ENCODE measurements at places on chromosomes 3 and 15. TPM values are rescaled to one million over a fixed set of nuclear protein-coding genes. Genes with fewer than 3 reads are reported as not detected.

The IQCF5 gene
- not detected for total RNA-seq

The ZNF620 gene
- 6.7 TPM for total RNA-seq

The ESYT3 gene
- 2.5 TPM for total RNA-seq

- DNase-seq = no peak
Measured at GRCh38 chr3:156098437-156099035, 21.8 kb upstream of the KCNAB1 start.

GRCh38 chr3:145952536-145952935 is 208.4 kb downstream of the PLOD2 start:
- DNase-seq = no peak

The CSTA gene
- total RNA-seq = not detected

DNA sequence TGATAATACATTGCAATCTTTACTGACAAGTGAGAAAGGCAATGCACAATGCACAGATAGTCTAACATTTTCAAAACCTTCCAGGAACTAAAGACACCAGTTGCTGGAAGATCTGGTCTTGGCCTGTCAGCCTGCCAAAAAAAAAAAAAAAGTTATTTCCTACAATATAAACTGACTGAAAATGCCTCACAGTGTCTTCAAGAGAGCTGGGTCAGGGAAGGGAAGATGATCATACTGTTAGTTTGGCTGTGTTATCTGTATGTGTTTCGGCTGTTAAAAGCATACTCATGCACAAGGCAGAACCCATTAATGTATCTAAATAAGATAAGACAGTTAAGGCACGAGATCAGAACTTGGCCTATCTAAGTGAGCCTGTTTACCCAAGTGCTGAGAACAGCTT is 673.4 kb downstream of the MECOM start:
- no peak for DNase-seq

The CA12 gene
- 22.1 TPM for total RNA-seq

- no peak for DNase-seq
Measured at GRCh38 chr15:81413851-81414250, 39.8 kb upstream of the TMC3 start.

DNA sequence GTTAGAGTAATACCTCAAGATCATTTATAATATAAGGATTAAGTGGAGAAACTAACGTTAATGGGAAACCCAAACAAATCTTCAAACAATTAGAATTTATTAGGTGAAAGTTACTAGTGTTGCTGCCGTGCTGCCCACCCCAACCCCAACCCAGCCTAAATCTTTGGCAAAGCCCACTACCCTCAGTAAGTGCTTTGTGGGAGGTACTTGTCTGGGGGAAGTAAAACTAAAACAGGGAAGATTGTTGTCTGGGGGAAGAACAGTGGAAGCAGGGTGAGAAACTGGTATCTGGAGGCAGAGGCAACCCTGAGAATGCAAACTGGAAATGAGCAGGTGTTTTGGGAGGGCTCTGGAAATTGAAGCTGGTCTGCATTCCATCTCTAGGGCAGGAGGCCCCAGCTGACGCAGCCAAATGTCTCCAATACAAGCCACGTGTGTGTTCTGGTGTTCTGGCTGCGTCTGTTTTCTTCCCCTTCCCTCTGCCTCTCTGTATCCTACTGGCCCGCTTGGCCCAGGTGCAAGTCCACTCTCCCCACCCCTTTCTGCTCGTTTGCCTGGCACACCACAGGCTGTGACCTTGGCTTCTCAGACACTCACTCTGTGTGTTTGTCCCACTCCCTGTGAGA is 32.7 kb downstream of the FEM1B start:
- DNase-seq = peak; percentile 21

- no peak for DNase-seq
Measured at GRCh38 chr3:178532476-178532875, 3.8 kb upstream of the KCNMB2 start.

GRCh38 chr15:79292011-79292410 is 9.5 kb downstream of the ANKRD34C start:
- no peak for DNase-seq

GRCh38 chr3:151439652-151440125 is 21.2 kb downstream of the IGSF10 start:
- no peak for DNase-seq

- DNase-seq = no peak
Measured at GRCh38 chr3:181771120-181771519, 59.4 kb downstream of the SOX2 start.

- no peak for DNase-seq
Measured at GRCh38 chr3:55329849-55330248, 157.3 kb downstream of the WNT5A start.

The C3orf20 gene
- not detected for total RNA-seq

DNA sequence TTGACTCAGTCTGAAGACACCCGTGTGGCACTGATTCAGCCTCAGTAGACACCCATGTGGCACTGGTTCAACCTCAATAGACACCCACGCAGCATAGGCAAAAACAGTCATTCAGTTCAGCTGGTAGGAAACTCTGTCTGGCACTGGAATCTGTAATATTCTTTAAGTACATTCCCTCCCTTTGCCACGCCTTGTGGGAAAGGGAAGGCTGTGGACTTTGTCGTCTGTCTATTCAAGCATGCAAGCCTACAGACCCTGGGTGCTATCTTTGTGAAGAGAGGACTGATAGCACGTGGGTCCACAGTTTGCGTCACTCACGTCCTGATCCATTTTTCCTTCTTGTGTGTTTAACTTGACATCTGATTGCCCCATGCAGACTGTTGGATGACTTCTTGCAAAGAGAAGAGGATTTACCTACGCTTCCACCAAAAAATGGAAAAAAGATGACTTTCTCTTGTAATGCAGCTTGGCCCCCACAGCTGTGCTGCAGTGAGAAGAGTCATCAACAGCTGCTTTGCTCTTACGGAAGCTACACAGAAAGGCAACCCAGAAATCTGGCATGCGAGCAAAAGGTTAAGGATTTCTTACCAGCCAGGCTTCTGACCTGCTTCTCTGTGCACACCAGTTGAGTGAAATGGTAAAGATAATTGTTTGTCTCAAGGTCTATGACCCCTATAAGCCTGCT is 278.1 kb downstream of the ULK4 start:
- DNase-seq = peak; percentile 75
